ENCODE measurements at places on chromosomes 3 and 15. TPM values are rescaled to one million over a fixed set of nuclear protein-coding genes. Genes with fewer than 3 reads are reported as not detected.

EIF4E3 gene
- polyA plus RNA-seq, result 1.3 TPM

RTP3 gene
- not detected for polyA plus RNA-seq

GRCh38 chr3:27081992-27082607 is 287.1 kb downstream of the NEK10 start:
- DNase-seq, result no peak

GRCh38 chr15:74482661-74483060 is 21.7 kb upstream of the UBL7 start:
- DNase-seq, result no peak

GRCh38 chr3:69776289-69776688 is 37.0 kb downstream of the MITF start:
- no peak for DNase-seq

DNA sequence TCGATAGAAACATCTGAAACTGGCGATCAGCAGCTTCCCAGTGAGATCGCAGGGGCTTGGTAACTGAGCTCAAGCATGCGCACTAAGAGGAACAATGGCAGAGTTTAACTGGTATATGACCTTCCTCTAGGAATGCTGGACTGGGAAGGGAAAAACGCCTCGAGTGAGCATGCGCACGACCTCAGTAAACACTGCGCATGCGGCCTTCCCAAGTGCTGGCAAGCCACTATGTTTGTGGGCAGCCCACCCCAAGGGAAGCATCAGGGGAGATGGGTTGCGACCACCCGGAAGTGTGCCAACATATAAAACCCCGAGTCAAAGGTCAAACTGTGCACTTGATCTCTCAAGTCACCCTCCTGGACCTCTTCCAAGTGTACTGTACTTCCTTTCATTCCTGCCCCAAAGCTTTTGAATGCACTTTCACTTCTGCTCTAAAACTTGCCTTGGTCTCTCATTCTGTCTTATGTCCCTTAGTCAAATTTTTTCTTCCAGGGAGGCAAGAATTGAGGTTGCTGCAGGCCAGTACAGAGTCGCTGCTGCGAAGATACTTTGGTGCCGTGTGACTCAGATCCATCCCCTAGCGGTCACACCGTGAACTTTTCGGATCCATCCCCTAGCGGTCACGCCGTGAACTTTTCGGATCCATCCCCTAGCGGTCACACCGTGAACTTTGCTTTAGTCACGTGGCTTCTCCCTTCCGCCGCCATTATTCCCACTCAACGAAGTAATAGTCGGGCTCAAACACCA is 243.3 kb downstream of the FAM43A start:
- no peak for DNase-seq

All from endothelial cell of umbilical vein (primary cell).